ENCODE measurements at places on chromosomes 7 and 10.

DNA sequence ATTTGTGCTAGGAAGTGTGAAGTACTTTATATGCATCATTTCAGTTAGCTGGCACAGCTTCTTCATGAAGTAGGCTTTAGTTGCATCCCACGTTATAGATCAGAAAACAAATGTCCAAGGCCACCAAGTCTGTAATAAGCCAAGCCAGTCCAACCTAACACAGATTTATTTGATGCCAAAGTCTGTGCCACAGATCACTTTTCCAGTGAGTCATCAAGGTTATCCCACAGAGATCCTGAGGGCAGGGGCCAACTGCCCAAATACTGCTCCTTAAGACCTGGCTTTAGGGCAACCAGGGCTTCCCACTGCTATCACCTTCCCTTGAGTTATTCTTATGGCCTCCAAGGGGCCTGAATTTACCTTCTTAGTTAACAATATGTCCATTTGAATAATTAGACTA lies 1340.4 kb downstream of the XPNPEP1 start:
- DNase-seq, result no peak

GRCh38 chr10:63456437-63457210 lies 9.2 kb downstream of the JMJD1C start:
- DNase-seq, result no peak

DNA sequence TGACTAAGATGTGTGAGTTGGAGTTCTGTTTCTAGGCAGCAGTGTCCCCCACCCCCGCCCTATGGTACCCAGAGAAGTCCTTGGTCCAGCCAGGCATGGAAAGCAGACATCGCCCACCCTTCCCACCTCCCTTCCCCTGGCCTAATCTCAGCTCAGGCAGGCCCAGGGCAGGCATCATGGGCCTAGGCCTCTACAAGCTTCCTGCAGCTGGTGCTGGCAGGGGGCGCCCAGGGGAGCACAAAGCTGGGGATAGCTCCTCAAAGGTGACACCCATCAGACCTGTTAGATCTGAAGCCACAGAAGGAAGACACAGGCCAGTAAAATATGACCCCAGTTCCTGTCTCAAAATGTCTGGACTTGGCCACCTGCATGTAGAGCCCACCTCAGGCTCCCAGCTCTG lies 18.9 kb upstream of the UNC5B start:
- DNase-seq, result no peak

DNA sequence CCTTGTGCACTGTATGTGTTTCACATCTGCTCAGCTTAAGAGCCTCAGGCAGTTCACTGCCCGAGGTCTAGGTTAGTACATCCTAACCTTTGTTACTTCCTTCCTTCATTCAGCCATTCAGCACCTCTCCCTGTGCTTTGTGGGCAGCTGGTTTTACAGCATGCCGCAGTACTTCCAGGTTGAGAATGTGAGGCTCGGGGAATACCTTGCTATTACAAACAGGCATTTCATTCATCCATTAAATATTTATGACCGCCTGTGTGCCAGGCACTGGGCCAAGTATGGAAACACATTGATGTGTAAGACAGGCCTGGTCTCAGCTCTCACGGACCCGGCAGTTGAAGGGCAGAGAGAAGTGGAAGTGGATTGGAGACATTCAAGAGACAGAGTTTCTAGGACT lies 82.4 kb downstream of the SHH start:
- no peak for DNase-seq

GRCh38 chr10:123848564-123849457 lies 42.8 kb downstream of the CPXM2 start:
- DNase-seq, result no peak

- no peak for DNase-seq
These were observed 3.7 kb downstream of the CFAP46 start for GRCh38 chr10:132938472-132939339.

DNA sequence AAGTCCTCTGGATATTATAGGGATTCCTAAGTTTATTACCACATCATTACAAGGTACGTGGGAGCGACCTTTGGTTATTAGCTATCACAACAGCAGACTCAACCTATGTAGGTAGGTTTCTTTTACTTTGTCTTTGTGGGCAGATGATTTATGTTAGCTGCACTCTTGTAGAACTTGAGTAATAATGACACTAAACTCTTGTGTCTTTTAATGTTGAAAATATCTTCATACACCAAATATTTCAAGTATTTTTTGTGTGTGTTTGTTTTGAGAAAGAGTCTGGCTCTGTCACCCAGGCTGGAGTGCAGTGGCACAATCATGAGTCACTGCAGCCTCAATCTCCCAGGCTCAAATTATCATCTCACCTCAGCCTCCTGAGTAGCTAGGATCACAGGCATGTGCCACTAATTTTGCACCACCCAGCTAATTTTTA lies 19.2 kb upstream of the SUPV3L1 start:
- no peak for DNase-seq

GRCh38 chr7:34845666-34846361 lies 187.8 kb downstream of the NPSR1 start:
- no peak for DNase-seq

DNA sequence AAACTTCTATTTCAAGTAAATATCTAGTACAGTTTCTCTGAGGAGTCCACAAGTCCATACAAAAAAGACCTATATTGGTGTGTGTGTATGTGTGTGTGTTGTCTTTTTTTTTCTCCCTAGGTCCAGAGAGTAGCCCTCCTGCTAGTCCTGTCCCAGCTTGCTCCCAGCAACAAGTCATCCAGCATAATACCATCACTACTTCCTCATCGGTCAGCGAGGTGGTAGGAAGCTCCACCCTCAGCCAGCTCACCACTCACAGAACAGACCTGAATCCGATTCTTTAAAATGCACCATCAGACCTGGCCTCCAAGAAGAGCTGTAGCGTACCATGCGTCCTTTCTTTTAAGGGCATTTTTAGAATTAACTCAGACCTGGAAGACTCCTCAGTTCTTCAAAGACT lies 139.1 kb downstream of the TRIL start:
- DNase-seq, result no peak
